Activated naive CD4-positive, alpha-beta T cell treated with anti-CD3 and anti-CD28 coated beads, Interleukin-2, amount 10 ng/mL, durations not matched to agents 7 days and 5 days (primary cell): ENCODE measurements at places on chromosomes 5 and 9.

- no peak for DNase-seq
These were observed 22.0 kb upstream of the WNK2 start for GRCh38 chr9:93161786-93162562.

- DNase-seq = no peak
These were observed 205.5 kb downstream of the ARRDC3 start for GRCh38 chr5:91177639-91178038.

- no peak for DNase-seq
These were observed 4.2 kb downstream of the WWC1 start for GRCh38 chr5:168295574-168296201.

GRCh38 chr5:155353231-155353630 lies 339.7 kb downstream of the KIF4B start:
- DNase-seq = no peak

DNA sequence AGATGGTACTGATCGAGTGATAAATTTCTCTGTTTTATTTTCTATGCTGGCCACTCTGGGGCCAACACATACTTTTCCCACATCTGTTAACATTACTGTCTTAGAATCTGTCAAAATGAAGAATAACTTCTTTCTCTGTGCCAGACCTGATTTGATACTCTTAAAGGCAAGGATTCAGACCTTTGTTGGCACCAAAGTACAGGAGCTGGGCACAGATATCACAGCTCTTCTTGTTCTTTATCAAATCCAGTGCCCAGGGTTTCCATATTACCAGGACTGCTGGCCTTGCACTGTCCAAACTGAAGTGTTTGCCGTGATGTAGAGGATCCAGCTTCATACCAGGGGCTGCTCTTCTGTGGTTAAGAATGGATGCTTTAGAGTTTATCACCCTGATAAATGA lies 20.9 kb downstream of the ZNF474 start:
- no peak for DNase-seq

- no peak for DNase-seq
These were observed 7.8 kb upstream of the TGFBI start for GRCh38 chr5:136021016-136021405.

DNA sequence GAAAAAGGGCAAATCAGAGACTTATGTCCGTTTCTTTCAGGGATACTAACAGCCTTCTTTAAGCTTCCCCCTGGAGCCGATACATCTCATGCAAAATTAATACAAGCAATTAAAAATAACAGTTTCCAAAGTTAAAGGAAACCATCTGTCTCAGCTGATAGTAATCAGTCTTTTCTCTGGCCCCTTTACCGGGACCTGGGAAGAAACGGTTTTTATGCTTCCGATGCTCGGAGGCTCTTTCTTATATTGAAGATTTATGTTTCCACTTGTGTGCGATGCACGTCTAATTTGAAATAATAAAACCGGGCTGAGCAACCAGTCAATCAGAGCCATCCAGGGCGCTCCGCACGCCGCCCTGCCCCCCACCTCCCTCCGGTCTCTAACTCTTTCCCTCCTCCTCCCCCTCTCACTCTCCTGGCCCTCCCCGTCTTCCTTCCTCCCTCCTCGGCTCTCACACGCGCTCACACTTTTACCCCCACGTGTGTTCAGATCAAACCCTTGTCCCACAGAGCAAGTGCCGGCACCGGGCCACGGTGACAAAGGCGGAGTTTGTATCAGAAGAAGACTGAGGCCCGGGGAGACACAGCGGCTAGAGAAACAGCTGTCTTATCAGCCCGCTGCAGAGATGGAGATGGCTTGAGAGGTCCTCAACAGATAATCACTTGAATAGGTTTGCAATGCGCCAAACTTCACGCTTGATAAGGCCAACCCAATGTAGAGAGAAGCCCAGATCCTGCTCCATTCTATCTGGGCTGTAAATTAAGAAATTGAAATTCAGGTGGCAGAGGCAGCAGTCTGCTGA lies 5.1 kb upstream of the ELAVL2 start:
- no peak for DNase-seq

DNA sequence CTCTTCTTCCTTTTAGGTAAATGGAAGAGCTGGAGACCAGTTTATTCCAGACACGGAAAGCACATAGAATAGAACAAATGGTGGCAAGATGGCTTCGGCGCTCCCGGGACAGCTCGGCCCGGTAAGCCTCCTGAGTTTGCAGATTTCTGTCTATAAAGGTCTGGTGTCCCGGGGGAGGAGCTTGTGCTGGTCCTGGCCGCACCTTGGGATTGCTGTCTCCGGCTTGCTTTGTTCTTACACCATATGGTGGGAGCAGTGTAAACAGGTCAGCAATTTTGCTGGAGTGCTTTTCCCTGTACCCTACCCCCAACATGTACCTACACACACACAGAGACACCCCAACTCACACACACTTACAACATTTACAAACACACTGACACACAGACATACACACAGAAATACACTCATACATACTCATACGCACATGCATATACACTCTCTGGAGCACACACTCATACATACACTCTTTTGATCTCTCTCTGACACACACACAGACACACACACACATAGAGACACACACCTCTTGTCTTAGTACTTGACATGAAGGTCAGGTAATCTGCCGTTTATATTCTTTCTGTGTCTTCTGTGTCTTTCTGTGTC lies 42.0 kb downstream of the FRMPD1 start:
- no peak for DNase-seq

DNA sequence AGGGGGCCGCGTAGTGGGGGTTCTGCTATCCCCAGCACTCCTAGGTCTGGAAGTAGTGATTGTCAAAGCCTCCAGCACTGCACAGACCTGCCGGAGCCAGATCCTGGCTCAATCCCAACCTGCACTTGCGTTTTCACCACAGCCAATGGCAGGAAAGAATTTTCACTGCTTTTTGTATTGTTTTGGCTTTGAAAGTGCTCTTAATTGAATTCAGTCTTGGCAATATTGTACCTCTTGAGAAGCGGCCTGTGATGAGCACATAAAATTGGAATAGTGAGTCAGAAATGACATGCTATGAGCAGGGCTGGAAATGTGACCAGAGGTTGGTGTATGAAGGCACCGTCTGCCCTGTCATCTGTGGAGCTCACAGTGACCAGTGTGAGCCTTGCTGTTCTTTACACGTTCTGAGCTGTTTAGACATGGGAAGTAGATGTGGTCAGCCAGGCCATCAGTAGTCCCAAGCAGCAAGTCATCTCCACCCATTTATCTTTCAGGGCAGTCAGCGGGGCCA lies 41.5 kb downstream of the SECISBP2 start:
- no peak for DNase-seq

- no peak for DNase-seq
These were observed 34.6 kb downstream of the TTC39B start for GRCh38 chr9:15272377-15272928.

- DNase-seq = no peak
These were observed 30.9 kb upstream of the PPP1R26 start for GRCh38 chr9:135448663-135449100.

- peak; percentile 75 for DNase-seq
These were observed 28.8 kb downstream of the TMEM174 start for GRCh38 chr5:73201547-73202513.

GRCh38 chr5:73351593-73351992 lies 97.0 kb downstream of the FOXD1 start:
- DNase-seq = no peak

DNA sequence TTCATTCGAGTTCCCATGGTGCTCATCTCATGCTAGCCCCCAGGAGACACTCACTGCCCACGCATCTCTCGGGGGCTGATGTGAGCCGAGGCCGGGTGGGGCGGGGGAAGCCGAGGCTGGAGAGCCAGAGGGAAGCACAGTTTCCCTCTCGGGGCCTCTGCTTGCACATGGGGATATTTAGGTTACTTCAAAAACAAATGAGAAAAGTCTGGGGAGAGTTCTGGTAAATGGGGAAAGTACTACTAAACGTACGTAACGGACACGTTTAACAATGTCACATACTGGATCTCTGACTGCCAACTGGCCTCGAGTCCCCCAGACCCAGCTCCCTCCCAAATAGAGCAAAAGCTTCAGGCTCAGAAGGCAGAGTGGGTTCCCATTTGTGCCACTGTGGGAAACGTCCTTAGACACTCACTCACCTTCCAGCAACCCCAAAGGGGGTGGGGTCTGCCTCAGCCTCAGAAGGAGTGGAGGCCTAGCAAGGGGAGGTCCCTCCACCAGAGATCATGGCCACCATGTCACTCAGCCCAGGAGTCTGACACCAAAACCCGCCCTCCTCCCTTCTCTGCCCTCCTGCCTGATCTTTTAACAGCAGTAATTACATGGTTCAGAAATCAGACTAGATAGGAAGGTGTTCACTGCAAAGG lies 33.8 kb upstream of the NTNG2 start:
- DNase-seq = no peak

- DNase-seq = no peak
These were observed 3.0 kb upstream of the CDX1 start for GRCh38 chr5:150163547-150164059.

DNA sequence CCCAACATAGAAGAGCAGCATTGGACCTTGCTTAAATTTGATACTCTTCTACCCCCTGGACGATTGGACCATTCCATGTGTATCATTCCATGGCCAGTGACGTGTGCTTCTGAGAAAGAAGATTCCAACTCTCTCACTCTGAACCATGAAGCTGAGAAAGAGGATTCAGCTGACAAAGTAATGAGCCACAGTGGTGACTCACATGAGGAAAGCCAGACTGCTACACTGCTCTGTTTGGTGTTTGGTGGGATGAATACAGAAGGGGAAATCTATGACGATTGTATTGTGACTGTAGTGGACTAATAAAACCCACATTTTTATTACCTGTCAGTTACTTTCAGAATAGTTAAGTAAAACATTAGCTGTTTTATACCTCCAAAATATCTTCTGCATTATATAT lies 7.5 kb downstream of the HSPA5 start:
- DNase-seq = no peak

DNA sequence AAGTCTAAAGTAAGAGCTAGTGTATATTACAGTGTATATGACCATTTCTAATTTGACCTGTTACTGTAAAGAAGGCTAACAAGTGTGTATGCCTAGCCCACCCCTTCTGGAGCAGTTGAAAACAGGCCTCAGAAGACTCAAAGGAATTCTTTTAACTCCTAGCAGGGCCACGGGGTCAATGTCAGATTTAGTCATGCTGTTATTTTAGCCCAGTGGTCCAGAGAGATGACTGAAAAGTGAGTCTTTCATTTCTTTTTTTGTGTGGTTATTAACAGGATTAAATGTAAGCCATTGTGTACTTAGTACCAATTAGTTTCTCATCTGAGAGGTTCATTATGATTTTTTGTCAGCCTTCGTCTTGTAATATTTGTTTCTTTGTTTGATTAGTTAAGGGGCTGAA lies 24.4 kb downstream of the ZCCHC7 start:
- no peak for DNase-seq

GRCh38 chr5:132797651-132798050 lies 15.5 kb upstream of the SOWAHA start:
- DNase-seq = no peak

DNA sequence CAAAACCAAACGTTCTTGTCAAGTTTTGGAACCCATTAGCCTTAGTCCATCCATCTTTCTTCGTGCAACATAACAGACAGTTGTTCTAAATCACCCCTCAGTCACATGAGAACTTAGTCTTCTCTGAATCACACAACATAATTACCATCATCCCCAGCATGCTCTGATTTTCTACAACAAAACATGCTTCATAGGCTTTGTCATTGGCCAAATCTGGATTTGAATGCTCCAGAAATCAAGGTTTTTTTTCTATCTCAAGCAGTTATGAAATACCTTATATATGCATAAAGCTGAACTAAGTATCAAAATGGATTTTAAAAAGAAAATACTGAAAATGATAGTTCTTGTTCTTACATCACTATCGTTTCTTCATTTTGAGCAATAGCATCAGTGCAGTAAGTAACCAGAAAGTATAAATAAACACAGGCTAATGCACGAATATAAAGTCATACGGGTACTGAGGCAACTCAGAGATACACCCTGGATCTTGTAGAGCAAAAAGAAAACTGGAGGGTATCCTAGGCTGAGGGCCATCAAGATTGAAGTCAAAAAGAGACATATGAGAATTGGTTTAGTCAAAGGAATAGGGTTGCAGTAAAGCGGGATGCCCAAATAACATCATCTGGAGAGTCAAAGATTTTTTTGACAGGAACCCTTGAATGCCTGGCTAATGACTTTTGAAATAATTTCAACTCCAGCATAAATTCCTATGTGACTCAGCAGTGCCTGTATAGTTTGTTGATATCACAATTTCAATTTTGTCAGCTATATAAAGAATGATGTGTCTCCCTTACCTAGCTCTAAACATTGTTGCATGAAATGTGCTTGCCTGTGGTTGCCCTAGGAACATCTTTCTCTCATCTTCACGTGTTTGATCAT lies 164.7 kb downstream of the ADAMTSL1 start:
- DNase-seq = no peak

GRCh38 chr5:176863041-176863764 lies 35.9 kb downstream of the HK3 start:
- no peak for DNase-seq

- DNase-seq = peak; percentile 78
These were observed 34.2 kb downstream of the STC2 start for GRCh38 chr5:173293817-173294672.

DNA sequence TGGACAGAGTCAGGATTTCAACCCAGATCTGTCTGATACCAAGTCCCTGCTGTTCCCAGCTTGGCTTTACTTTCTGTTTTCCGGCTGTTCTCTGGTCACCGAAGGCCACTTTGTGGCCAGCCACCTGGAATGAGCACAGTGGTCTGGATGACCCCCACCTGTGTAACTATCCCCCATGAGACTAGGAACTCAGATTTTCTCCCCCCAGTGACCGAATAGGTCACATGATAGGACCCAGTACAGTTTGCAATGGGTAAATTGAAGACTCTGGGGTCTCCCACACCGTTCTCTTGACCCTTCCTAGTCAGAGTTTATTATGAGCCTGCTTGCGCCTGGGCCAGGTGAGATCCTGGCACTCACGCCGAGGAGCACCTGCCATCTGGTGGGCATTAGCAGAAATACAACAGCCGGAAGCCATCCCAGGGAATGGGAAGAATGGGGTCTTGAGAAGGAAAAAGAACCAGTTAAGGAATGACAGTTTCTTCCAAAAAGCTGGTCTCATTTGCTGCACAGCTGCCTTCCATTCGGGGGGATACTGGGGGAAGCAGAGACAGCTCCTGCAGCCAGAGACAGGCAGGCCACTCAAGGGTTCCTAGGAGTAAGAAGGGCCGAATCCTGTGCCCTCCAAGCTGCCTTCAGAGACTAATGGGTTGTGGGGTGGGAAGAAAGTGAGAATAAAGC lies 7.1 kb downstream of the PHYHD1 start:
- DNase-seq = peak; percentile 63

DNA sequence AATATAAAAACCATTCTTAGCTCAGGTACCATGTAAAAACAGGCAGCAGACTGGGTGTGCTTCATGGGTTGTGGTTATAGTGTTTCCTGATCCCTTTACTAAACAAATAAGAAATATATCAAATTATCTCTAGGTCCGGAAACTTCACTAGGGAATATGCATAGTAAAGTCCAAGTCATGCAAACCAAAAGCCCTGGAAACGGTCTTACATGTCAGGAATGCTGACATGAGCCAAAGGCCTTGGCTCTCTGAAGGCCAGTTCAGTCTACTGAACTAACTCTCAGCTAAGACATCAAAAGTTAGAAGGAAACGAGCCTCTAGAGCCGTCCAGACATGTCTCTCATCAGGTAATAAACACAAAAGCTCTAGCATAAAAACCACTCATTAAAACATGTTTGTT lies 778.9 kb upstream of the ZNF608 start:
- no peak for DNase-seq
